ENCODE measurements at places on chromosomes 13 and 19. TPM values are rescaled to one million over a fixed set of nuclear protein-coding genes. Genes with fewer than 3 reads are reported as not detected.

DNA sequence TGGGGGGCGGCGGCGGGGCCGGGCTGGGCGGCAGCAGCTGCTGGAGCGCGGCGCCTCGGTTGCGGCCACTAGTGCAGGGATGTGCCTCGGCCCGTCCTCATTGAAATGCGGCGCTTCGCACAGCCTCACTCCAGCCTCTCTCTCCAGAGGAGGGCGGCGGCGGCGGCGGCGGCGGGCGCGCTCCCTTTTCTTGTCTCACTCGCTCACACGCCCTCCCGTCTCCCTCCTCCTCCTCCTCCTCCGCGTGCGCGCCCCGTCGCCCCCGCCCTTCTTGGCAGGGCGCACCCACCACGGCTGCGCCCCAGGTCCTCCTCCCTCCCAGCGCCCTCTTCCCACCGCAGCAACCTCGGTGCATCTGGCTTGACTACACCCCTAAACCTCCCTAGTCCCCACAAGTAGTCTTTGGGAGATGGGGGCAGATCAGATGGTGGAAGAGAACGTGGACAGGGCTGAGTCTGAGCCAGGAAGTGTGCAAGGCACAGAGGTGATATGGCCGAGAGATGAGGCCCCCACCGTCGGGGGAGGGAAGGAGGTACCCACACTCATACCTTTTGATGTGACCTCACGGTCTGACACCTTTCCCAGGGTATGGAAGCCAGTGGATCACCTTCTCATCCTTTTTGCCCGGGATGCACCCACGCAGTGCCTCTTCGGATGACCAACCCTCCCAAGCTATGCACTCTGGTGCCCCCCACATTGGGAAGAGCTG, at the start of gene DCLK1:
DCLK1 (minus strand) TSS at position 161 of the 709 bp plus-strand sequence.
- no peaks in the 10 kb centered on the region for H3K36me3 ChIP-seq
- peaks cover 34% of the 10 kb centered on the region for H3K27me3 ChIP-seq
- no peaks in the 10 kb centered on the region for H3K4me1 ChIP-seq
- H3K27ac ChIP-seq: no peak within 1 kb of the TSS

ZNF793 gene
- total RNA-seq: not detected

DNA sequence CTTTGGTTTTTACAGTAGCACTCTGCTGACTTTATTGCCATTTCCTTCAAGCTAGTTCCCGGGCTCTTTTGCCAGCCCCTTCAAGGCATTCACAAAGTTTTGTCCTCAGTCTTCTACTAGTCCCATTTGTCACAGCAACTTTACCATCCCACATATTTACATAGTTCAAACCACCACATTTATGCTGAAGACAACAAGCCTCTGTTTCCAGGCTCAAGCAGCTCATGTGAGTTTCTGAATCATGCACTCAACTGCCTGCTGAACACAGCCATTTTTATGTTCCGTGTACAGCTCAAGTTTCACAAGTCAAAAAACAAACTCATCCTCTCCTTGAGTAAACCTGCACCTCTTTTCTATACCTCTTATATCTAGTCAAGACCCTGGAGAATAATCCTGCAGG, 977.0 kb upstream of the SLC10A2 start:
- DNase-seq: no peak
- no peak overlapping the region for H3K4me3 ChIP-seq
- no peaks in the 10 kb centered on the region for H3K36me3 ChIP-seq

DNA sequence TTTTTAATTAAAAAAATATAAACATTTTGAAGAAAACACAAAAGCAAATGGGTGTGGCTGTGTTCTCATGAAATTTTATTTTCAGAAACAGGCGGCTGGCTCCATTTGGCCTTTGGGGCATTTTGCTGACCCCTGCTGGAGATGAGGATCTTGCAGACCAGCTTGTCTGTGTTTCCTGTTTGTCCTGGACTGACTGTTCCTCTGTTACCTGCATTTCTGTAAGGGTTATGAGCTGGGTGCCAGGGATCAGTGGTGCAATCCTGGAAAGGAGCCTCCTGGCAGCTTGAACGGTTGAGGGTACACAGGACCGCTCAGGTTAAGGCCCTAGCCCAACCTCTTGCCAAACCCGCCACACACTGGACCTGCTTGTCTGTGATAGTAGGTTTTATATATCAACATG, 49.9 kb downstream of the ZNF787 start:
- H3K36me3 ChIP-seq: peaks cover 5% of the 10 kb centered on the region
- peak; percentile 34 for DNase-seq
- H3K27me3 ChIP-seq: peaks cover 10% of the 10 kb centered on the region
- H3K27ac ChIP-seq: no peak overlapping the region

- DNase-seq: peak; percentile 13
- H3K4me3 ChIP-seq: no peak overlapping the region
- H3K27ac ChIP-seq: no peak overlapping the region
- H3K36me3 ChIP-seq: no peaks in the 10 kb centered on the region
Observed at GRCh38 chr13:90545070-90545840, 802.2 kb upstream of the MIR17HG start.

MISP3 gene
- 5.2 TPM for total RNA-seq

DNA sequence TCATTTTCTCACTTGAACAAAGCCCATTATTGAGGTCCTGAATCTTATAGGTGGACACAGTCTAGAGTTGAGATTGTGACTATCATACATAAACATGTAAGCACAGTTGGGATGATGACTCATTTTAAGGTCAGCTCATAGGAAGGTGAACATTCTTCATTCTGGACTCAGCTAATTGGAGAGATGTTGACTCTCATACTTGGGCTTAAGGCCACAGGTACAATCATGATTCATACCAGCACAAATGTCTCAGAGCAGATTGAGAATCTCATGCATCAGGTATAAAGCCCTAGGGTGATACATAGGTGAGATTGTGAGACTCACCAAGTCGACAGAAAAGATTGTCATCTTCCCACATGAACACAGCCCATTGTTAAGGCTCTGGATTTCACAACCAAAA, 62.3 kb upstream of the ZNF724 start:
- H3K27ac ChIP-seq: no peak overlapping the region
- no peaks in the 10 kb centered on the region for H3K36me3 ChIP-seq
- H3K4me3 ChIP-seq: no peak overlapping the region
- no peaks in the 10 kb centered on the region for H3K27me3 ChIP-seq

DNA sequence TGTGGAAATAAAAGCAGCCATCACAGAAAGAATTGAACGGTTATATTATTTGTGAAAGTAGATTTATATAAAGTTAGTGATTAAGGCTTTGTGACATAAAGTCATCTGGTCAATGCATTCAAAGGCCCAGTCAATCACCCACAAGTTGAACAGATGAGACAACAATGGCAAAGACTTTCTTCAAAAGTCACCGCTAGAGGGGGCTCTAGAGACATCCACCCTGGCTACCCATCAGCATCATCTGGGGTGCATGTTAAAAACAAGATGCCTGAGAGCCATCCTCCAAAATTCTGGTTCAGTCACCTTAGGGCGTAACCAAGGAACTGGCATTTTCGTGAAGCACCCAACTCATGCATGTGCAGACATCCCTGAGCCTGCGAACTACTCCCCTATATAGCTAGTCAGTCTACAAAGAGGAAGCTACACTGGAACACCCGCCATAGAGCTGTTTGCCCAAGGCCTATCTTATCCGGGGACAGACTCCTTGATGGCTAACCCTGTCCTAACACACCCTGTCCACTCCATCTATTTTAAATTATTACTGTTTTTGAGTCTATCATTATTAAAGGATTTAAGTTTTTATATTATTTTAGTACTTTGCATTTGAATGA, 970.5 kb downstream of the UQCRFS1 start:
- H3K27ac ChIP-seq: no peak overlapping the region
- H3K27me3 ChIP-seq: no peaks in the 10 kb centered on the region
- DNase-seq: peak; percentile 12
- no peaks in the 10 kb centered on the region for H3K4me1 ChIP-seq
- no peak overlapping the region for H3K4me3 ChIP-seq
